ENCODE measurements at places on chromosomes 11 and 22.

GRCh38 chr22:39915295-39915726, 14.4 kb downstream of the GRAP2 start:
- no peak for DNase-seq

GRCh38 chr11:118175031-118175992, 1.1 kb downstream of the SCN2B start:
- DNase-seq, result no peak

DNA sequence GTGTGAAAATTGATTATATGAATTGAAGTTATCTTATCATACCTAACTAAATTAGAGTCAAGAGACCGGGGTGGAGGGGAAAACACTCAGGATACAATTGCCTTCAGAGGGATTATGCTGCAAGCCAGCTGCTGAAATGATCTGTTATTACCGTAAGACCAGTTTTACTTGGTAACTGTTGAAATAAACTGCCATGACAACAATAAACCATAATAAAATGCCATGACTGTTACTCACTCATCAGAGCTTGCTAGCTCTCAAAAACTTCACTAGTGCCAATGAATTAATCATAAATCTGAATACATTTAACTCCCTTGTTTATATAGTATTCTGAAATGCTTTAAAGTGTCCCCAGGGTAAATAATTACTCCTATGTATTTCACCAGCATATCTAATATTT, 68.2 kb downstream of the CASP12 start:
- no peak for DNase-seq

- no peak for DNase-seq
Measured at GRCh38 chr11:58675334-58676155, 53.1 kb downstream of the CNTF start.

DNA sequence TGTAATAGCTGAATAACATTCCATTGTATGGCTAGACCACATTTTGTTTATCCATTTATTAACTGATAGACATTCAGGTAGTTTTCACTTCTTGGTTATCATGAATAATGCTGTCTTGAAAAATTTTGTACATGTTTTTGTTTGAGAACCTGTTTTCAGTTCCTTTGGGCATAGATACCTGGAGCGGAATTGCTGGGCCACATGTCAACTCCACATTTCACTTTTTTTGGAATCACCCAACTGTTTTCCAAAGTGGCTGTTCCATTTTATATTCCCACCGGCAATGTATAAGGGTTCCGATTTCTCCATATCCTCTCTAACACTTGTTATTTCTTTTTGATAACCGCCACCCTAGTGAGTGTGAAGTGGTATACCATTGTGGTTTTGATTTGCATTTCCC, 184.3 kb downstream of the LARGE1 start:
- DNase-seq, result no peak
